ENCODE measurements at places on chromosomes 6 and 20.

- DNase-seq = no peak
Observed at GRCh38 chr6:138028893-138029292, 78.3 kb downstream of the PERP start.

GRCh38 chr6:54135665-54136369 is 24.6 kb downstream of the MLIP start:
- no peak for DNase-seq

DNA sequence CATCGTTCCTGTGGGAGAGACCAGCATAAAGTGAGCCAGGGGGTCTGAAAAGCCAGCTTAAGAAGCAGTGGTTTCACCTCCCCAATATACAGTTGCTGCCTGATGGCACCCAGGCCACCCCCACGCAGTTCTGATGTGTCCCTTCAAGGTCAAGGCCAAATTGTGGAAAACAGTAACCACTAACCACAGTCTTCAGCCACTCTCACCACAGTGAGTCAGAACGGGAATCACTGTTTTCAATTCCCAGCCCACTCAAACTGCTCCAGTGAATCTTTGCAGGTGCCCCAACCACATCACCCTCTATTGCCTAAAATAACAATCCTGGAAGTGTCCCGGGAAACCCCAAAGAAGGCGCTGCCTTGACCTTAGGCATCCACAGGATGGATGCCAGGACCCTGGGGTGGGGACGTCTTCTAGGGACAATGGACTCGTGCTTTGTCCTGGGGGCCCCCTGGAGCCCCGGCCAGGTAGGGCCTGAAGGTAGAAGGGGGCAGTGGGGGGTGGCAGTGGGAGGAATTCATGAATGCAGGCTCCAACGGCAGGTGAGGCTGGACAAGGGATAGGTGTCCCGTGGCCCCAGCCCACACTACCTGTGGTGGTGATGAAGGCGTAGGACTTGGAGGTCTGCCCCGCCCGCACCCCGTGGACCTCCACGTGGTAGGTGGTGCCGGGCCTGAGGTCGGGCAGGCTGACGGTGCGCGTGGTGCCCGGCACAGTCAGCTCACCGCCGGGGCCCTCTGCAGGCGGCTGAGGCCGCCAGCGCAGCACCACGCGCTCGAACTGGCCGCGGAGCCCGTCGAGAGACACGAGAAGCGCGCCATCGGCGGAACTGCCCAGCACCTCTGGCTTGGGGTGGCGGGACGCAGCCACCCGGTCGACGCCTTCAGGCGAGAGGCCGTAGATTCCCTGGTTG is 22.2 kb downstream of the TNXB start:
- DNase-seq = no peak

GRCh38 chr6:43796903-43797890 is 27.2 kb downstream of the VEGFA start:
- no peak for DNase-seq

- no peak for DNase-seq
Observed at GRCh38 chr6:34914358-34914757, 25.3 kb downstream of the ANKS1A start.

- no peak for DNase-seq
Observed at GRCh38 chr6:33450434-33450833, 3.9 kb upstream of the ZBTB9 start.

- DNase-seq = no peak
Observed at GRCh38 chr6:136103763-136104311, 146.3 kb downstream of the MTFR2 start.

DNA sequence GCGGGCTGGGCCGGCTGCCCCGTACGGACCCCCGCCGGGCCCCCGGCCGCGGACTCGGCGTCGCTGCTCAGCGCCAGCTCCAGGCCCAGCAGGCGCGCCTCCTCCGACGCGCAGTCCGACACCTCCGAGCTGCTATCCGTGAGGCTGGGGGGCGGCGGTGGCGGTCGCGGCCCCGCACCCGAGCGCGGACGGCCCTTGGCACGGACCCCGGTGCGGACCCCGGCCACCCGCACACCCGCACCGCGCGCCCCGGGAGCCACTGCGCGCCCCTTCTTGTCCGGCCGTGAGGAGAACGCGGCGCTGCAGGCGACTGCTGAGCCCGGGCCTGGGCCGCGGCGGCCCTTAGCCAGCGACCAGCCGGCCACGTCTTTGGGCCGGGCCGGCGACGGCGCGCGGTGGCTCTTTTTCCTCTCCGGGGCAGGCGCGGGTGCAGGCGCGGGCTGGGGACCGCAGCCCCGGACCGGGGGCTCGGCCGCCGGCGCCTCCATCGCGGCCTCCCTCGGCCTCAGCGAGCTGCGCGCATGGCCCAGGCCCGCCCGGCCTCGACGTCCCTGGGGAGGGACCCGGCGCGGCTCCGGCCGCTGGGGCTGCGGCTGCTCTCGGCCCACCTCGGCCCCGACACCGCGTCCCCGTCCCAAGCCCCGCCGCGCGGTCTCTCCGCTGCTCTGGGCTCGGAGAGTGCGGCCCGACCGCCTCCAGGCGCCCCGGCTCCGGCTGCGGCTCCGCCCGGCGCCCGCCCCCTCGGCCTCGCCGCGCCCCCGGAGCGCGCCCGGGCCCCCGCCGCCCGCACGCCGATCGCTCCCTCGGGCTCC is 12.9 kb upstream of the TLDC2 start:
- no peak for DNase-seq

DNA sequence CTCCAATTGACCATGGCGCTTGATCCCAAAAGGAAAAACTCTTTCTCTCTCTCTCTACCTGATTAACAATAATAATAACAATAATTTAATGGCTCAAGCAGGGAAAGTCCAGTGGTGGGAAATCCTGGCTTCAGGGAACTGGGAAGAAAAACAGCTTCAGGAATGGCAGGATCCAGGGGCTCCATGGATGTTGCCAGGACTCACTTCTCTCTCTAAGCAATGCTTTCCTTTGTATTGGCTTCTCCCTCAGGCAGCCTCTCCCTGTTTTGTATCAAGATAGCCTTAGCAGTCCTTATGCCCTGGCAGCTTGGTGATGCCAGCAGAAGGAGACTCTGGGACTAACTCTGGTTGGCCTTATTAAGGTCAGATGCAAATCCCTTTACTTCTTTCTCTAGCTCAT is 13.5 kb upstream of the PTGIS start:
- DNase-seq = no peak

DNA sequence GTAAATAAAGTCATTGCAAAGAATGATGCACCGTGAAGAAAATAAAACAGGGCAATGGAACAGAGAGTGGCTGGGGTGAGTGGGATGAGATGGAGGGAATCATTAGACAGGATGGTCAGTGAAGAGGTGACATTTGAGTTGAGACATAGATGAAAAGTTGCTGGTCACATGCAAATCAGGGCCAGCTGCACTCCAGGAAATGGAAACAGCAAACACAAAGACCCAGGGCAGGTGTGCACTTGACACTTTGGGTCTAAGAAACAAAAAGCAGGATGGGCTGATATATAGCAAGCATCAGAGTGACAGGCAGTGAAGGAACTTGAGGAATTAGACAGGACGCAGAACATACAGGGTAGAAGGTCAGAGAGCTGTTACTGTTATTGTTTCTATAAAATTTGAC is 171.5 kb upstream of the RIPOR2 start:
- no peak for DNase-seq

DNA sequence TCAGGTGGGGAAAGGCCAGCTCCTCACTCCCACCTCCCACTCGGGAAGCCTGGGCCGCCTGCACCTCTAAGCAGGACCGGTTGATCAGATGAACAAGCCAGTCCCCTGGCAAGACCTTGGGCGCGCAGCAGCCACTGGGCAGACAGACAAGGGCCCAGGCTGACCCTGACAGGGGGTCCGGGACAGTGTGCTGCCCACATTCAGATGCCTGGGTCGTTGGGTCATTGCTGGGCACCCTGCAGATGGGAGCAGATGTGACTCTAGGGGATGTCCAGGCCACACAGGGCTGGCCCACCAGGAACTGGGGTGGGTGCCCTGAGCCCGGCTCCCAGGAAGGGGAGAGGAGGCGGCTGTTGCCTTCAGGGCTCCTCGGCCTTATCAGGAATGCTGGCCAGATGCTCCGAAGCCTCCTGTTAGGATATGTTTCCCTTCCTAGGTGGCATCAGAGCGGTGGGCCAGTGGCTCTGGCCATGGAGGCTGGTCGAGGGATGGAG is 17.3 kb upstream of the FRMD1 start:
- DNase-seq = no peak

GRCh38 chr6:143803769-143804568 is 39.2 kb upstream of the LTV1 start:
- no peak for DNase-seq

DNA sequence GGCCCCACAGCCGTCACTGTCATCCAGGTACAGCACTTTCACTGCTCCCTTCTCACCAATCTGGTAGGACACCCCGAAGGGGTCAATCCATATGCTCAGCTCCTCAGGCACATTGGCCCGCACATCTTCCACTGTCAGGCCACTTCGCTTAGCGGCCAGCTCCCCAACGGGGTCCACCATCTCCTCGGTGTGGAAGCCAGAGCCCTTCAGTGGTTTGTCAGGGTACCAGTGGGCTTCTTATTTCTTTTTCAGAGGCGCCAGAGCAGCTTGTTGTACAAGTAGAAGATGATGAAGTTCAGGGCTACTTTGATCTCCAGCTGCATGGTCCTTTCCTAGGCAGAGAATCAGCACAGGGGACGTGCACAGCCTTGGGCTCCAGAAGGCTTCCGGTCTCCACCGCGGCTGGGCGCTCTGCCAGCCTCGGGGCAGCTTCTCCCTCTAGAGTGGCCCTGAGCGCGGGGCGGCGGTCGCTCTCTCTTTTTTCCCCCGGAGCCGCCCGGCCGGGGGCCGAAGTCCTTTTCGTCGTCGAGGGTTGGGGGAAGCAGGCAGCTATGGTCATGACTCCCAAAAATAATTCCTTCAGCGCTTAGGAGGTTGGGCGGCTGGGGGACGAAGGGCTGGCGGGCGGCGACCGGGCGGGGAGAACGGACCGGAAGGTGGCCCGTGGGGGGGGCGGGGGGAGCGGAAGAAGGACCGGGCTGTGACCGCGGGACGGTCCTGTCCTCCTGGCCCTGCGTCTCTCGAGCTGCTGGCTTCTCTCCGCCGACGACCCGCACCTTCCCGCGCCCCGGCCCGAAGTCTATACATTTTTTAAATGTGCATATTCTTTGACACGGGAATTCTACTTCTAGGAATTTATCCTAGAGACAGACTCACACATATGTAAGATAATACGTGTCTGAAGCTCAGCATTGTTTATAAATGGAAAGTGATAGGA is 6.5 kb upstream of the ZSCAN9 start:
- no peak for DNase-seq

DNA sequence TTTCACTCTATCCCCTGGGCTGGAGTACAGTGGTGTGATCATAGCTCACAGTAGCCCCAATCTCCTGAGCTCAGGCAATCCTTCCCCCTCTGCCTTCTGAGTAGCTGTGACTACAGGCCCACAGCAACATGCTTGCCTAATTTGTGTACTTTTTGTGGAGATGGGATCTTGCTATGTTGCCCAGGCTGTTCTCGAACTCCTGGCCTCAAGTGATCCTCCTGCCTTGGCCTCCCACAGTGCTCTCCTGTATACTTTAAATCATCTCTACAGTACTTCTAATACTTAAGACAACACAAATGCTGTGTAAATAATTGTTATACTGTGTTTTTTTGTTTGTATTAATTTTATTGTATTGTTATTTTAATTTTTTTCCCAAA is 39.7 kb upstream of the FAM50B start:
- DNase-seq = no peak

GRCh38 chr20:38395165-38395564 is 40.0 kb downstream of the SNHG17 start:
- no peak for DNase-seq

DNA sequence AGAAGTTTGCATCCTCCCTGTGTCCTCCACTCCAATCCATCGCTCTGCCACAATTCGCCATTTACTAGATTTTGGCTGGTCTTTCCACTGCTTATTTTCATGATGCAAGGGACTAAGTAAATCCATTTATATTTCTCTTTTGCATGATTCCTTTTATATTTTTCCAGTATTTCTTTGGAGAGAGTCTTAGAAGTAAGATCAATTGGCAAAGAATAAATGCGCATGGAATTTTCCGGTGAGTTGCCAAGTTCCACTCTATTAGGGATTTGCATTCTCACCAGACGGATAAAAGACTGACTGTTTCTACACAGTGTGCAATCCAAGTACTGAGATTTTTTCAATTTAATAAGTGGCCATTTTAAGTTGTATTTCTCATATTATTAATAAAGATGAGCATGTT is 91.7 kb upstream of the PHACTR3 start:
- DNase-seq = no peak

GRCh38 chr6:51843456-51844056 is 243.9 kb downstream of the PKHD1 start:
- DNase-seq = no peak

DNA sequence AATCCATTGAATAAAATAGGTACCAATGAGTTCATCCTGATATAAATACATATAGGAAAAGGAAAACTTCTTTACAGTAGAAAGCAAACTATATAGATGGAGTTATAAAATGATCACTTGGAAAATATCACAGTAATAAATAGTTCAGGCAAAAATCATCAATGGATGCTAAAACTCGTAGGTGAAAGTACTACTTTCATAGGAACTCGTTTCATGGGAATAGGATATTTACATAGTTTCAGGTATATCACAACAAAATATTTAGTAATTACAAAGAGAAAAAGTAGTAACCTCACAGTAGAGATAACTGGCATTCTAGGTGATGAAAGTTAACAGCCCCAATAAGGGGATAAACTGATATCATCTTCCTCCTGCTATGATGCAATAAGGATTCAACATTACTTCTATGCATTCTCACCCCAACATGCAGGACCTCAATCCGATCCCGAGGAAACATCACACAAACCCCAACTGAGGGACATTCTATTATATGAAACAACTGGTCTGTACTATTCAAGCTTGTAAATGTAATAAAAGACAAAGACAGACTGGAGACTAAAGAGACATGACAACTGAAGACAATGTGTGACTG is 13.7 kb downstream of the DDO start:
- no peak for DNase-seq

- no peak for DNase-seq
Observed at GRCh38 chr6:168737481-168737880, 296.5 kb downstream of the SMOC2 start.

- no peak for DNase-seq
Observed at GRCh38 chr6:47447722-47448121, 29.9 kb upstream of the CD2AP start.

- no peak for DNase-seq
Observed at GRCh38 chr6:116118608-116119007, 7.3 kb downstream of the COL10A1 start.

GRCh38 chr6:89368107-89368506 is 15.6 kb upstream of the UBE2J1 start:
- peak; percentile 34 for DNase-seq

- DNase-seq = no peak
Observed at GRCh38 chr6:106745197-106745770, 115.9 kb downstream of the QRSL1 start.

DNA sequence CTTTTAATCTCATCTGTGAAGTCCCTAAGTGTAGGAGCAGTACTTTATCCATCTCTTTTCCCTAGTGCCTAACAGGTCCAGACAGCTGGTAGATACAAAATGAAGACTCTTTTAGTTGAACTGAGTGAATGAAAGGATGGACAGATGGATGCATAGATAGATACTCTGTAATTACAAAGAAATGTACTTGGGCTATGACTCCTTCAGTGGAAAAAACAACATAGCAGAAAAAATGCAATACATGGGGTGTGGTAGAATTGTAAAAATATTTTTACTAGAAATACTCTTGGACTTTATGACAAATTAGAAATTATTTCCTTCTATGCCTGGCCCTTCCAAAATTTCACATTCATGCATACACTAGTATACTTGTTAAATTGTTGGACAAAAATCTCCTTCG is 29.3 kb downstream of the KCNQ5 start:
- DNase-seq = no peak
